Sigmoid colon (tissue), 7 donors: ENCODE measurements at places on chromosomes 4 and X. TPM values are rescaled to one million over a fixed set of nuclear protein-coding genes. Genes with fewer than 3 reads are reported as not detected.

GPR173 gene
- total RNA-seq, result 5.6 TPM

HADH gene
- total RNA-seq, result 46.6 TPM

ADAM29 gene
- total RNA-seq, result not detected

LANCL3 gene
- 7.5 TPM for total RNA-seq

GRCh38 chrX:23954396-23954795 is 46.6 kb downstream of the CXorf58 start:
- no peak overlapping the region for H3K27ac ChIP-seq
- H3K36me3 ChIP-seq, result no peaks in the 10 kb centered on the region
- no peak overlapping the region for H3K4me3 ChIP-seq
- H3K27me3 ChIP-seq, result no peaks in the 10 kb centered on the region
- H3K4me1 ChIP-seq, result no peaks in the 10 kb centered on the region

GRCh38 chrX:48719958-48720357 is 23.4 kb downstream of the SUV39H1 start:
- H3K27me3 ChIP-seq, result no peaks in the 10 kb centered on the region
- no peaks in the 10 kb centered on the region for H3K36me3 ChIP-seq
- no peaks in the 10 kb centered on the region for H3K4me1 ChIP-seq
- no peak overlapping the region for H3K27ac ChIP-seq
